ENCODE measurements at places on chromosomes 7 and 10. TPM values are rescaled to one million over a fixed set of nuclear protein-coding genes. Genes with fewer than 3 reads are reported as not detected.

SOSTDC1 gene
- 0.20 TPM for total RNA-seq

SLC39A12 gene
- not detected for total RNA-seq

PNLIP gene
- 1.3 TPM for total RNA-seq

EIF5AL1 gene
- total RNA-seq, result 5.6 TPM

CLEC5A gene
- total RNA-seq, result 0.32 TPM

PNLIPRP3 gene
- total RNA-seq, result not detected

CUBN gene
- 1.2 TPM for total RNA-seq

SAMD9L gene
- total RNA-seq, result 0.15 TPM

RELN gene
- total RNA-seq, result 0.20 TPM

MYO1G gene
- total RNA-seq, result 0.74 TPM

GIMAP7 gene
- total RNA-seq, result 0.25 TPM

ATP5MK gene
- total RNA-seq, result 556 TPM

ZCWPW1 gene
- total RNA-seq, result 1.5 TPM

ACTL6B gene
- not detected for total RNA-seq

NPTX2 gene
- not detected for total RNA-seq

IGFBP3 gene
- total RNA-seq, result 4.1 TPM

LIPF gene
- total RNA-seq, result not detected

GNAT3 gene
- not detected for total RNA-seq

CLRN3 gene
- 0.39 TPM for total RNA-seq

PRPS1L1 gene
- not detected for total RNA-seq

CD36 gene
- total RNA-seq, result 0.32 TPM

PSMA2 gene
- total RNA-seq, result 152 TPM

CACNA2D1 gene
- total RNA-seq, result 0.27 TPM

GIMAP6 gene
- total RNA-seq, result 0.12 TPM

Data from HCT116 (cell line).